Spinal cord (tissue), 10 donors: ENCODE measurements at places on chromosomes 2 and 18. TPM values are rescaled to one million over a fixed set of nuclear protein-coding genes. Genes with fewer than 3 reads are reported as not detected.
A peak's percentile ranks its signal among the peaks of the same experiment; 100 is the strongest.

The L3MBTL4 gene
- total RNA-seq = 11.5 TPM

The TMEM169 gene
- 7.7 TPM for total RNA-seq

The AMER3 gene
- 4.5 TPM for total RNA-seq

The TMEM131 gene
- 37.7 TPM for total RNA-seq

- DNase-seq = no peak
Observed at GRCh38 chr2:53559302-53559966, 208.2 kb upstream of the CHAC2 start.

DNA sequence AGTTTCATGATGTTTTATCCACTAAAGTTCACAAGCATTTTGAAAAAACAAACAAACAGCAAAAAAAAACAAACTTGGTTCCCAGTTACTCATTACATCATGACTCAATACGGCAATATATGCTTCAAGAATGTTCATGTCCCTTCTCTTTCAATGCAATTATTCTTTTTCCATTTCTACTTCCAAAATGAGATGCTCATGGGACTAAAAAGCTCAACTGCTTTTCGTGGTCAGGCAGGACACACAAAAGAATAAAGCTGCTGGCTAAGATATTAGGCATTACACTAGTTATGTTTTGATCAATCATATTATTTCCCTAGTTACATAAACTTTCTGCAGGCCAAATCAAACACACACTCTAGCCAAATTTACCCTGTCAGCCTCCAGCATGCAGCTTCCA lies 301.3 kb downstream of the EPHA4 start:
- DNase-seq = no peak

GRCh38 chr2:70663411-70663810 lies 104.6 kb downstream of the ADD2 start:
- no peak for DNase-seq

DNA sequence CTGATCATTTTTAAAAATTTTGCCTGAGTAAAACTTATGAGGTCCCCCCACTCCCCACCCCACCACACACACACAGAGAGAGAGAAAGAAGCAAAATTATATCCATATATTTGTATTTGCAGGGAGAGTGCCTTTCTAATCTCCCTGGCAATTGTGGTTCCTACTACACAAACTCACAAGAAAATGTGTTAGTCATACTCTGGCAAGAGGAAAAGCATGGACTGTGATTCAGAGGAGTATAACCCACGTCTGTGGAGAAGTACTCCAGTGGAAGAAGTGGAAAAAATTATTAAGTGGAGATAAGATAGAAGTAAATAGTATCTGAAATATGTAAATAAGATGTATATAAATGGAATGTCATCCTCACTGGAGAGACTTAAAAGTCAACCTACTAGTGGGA lies 114.0 kb downstream of the DSEL start:
- no peak for DNase-seq

- peak; percentile 36 for DNase-seq
Observed at GRCh38 chr18:54647176-54647575, 56.1 kb downstream of the DYNAP start.

DNA sequence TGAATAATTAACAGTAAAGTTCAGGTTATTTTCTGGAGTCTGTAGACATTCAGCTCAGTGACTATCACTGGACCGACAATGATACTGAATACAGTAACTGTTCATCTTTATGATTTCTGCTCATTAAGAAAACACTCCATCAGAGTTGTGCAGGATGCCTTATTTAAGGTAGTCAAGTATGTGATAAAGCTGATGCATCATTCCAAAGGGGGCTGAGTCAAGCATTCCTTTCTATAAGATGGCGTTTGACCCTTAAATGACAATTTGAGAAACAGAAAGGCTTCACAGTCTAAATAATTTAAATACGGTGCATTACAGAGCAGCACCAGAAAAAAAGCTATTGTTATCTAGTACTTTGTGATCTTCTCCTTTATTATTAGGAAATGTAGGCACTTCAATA lies 131.1 kb downstream of the CDH2 start:
- DNase-seq = no peak

GRCh38 chr18:46555724-46556123 lies 101.3 kb downstream of the LOXHD1 start:
- DNase-seq = no peak

DNA sequence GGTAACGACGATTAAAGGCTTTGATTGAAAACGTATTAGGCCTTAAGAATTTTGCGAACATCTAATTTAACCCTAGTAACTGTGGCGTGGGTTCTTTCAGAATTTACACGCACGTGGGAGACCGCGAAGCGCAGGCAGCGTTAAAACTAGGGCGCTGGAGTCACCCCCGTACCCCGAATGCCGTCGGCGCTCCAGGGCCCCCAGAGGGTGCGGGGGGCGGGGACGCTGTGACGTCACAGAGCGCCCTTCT lies 673 bp upstream of the SMCHD1 start:
- no peak for DNase-seq

- DNase-seq = no peak
Observed at GRCh38 chr18:2883076-2883735, 36.4 kb downstream of the EMILIN2 start.
